Progenitor cell of endocrine pancreas (in vitro differentiated cells): ENCODE measurements at places on chromosomes 16 and 17. TPM values are rescaled to one million over a fixed set of nuclear protein-coding genes. Genes with fewer than 3 reads are reported as not detected.

Gene ZMYND15
- total RNA-seq, result 0.18 and 0.22 TPM in 2 replicates

Gene SDR42E2
- not detected in 2 replicates for total RNA-seq

Gene ITGB3
- not detected in 2 replicates for total RNA-seq

Gene GJD3
- not detected in 2 replicates for total RNA-seq

Gene CACNG3
- total RNA-seq, result not detected in 2 replicates

Gene C1QL1
- 36.2 and 37.0 TPM in 2 replicates for total RNA-seq

Gene HNF1B
- 96.9 and 99.1 TPM in 2 replicates for total RNA-seq

Gene KCNJ16
- 16.6 and 17.9 TPM in 2 replicates for total RNA-seq

Gene B4GALNT2
- total RNA-seq, result 0.07 and 0.11 TPM in 2 replicates

Gene TMIGD1
- total RNA-seq, result not detected in 2 replicates

Gene NOD2
- not detected in 2 replicates for total RNA-seq

Gene BRCA1
- 27.7 and 34.2 TPM in 2 replicates for total RNA-seq

Gene WNT9B
- 0.98 and 2.4 TPM in 2 replicates for total RNA-seq

Gene KRT20
- total RNA-seq, result not detected in 2 replicates

Gene PIK3R5
- total RNA-seq, result 0.29 and 0.50 TPM in 2 replicates

Gene PPM1E
- total RNA-seq, result 1.6 and 1.7 TPM in 2 replicates

Gene ZFPM1
- 88.5 and 90.6 TPM in 2 replicates for total RNA-seq

Gene CACNA1G
- 0.19 and 0.36 TPM in 2 replicates for total RNA-seq

Gene ZNF19
- total RNA-seq, result 15.7 and 17.1 TPM in 2 replicates

Gene C16orf86
- total RNA-seq, result 2.5 and 2.6 TPM in 2 replicates

Gene SPNS2
- total RNA-seq, result 0.60 and 1.5 TPM in 2 replicates

Gene BIRC5
- total RNA-seq, result 28.9 and 30.0 TPM in 2 replicates

Gene SDK2
- 6.7 and 7.1 TPM in 2 replicates for total RNA-seq

Gene SPIRE2
- 24.2 TPM in 2 replicates for total RNA-seq

Gene CDH15
- not detected in 2 replicates for total RNA-seq

Gene USB1
- 43.0 and 43.6 TPM in 2 replicates for total RNA-seq

Gene KRT36
- total RNA-seq, result not detected in 2 replicates

Gene ZNF23
- 11.4 and 11.8 TPM in 2 replicates for total RNA-seq

Gene TMC8
- 0.12 and 0.58 TPM in 2 replicates for total RNA-seq

Gene CEP131
- total RNA-seq, result 33.2 and 35.0 TPM in 2 replicates

Gene BCL7C
- 33.2 and 34.2 TPM in 2 replicates for total RNA-seq

Gene KRTAP4-9
- total RNA-seq, result not detected in 2 replicates

Gene SLC2A4
- 1.5 and 2.0 TPM in 2 replicates for total RNA-seq

Gene KRT33A
- not detected in 2 replicates for total RNA-seq

Gene HOXB1
- 0.96 and 2.2 TPM in 2 replicates for total RNA-seq

Gene MMP28
- 0.53 TPM in 1 of 2 replicates, not detected in the other for total RNA-seq

Gene GUCY2D
- not detected in 2 replicates for total RNA-seq

Gene PPP1R1B
- total RNA-seq, result 0.89 TPM in 1 of 2 replicates, not detected in the other

Gene CCL11
- total RNA-seq, result not detected in 2 replicates

Gene SLC52A1
- not detected in 2 replicates for total RNA-seq

Gene CCL18
- total RNA-seq, result not detected in 2 replicates

Gene TRPV2
- 1.3 and 2.1 TPM in 2 replicates for total RNA-seq

Gene CISD3
- 5.1 and 5.9 TPM in 2 replicates for total RNA-seq

Gene MEAK7
- 32.3 and 32.7 TPM in 2 replicates for total RNA-seq

Gene CSH1
- not detected in 2 replicates for total RNA-seq

Gene SEPTIN1
- total RNA-seq, result 2.0 and 2.3 TPM in 2 replicates

Gene PLEKHH3
- total RNA-seq, result 14.1 and 16.2 TPM in 2 replicates

Gene TMC6
- total RNA-seq, result 125 and 134 TPM in 2 replicates

Gene ORC6
- 41.7 and 42.2 TPM in 2 replicates for total RNA-seq

Gene RRAD
- total RNA-seq, result 0.27 and 0.36 TPM in 2 replicates

Gene ANKRD40CL
- not detected in 2 replicates for total RNA-seq
